ENCODE measurements at places on chromosomes 2 and 18.

- DNase-seq: no peak
These were observed 23.7 kb upstream of the NR4A2 start for GRCh38 chr2:156356014-156356754.

DNA sequence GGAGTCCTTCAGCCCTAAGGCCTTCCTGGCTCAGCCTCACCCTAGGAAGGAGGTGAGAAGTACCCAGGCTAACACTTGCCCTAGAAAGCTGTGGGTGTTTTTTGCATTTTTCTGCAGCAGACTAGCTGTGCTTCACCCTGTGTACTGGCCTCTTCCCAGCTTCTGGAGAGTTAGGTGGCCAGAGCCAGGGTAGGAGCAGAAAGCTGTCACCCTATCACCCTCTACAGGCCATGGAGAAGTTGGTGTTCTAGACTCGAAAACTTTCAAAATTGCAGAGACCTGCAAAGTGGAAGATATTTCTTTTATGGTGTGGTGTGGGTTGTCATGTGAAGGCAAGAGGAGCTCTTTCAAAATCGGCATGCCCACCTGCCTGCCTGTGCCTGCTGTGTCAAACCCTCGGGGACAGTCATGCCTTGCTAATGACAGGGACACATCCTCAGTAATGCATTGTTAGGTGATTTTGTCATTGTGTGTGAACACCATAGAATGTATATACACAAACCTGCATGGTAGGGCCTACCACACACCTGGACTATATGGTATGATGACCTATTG lies 29.8 kb downstream of the EHD3 start:
- DNase-seq: no peak

DNA sequence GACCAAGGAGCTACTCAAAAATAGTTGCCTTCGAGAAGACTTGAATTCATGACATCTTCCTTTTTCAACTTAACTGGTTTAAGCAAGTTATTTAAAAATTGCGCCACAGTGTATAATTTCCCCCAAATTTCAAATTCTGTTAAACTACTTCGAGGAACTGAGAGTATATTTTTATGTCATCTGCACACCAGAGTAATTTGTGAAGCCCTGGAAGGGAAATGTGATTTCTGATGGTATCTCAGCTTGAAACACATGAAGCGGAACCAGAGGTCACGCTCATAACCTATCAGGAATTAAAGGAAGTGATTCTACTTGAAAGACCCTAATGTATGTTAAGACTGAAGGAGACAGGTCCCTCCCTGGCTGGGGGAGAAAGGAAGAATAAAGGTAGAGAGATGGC lies 33.9 kb upstream of the DARS1 start:
- no peak for DNase-seq

DNA sequence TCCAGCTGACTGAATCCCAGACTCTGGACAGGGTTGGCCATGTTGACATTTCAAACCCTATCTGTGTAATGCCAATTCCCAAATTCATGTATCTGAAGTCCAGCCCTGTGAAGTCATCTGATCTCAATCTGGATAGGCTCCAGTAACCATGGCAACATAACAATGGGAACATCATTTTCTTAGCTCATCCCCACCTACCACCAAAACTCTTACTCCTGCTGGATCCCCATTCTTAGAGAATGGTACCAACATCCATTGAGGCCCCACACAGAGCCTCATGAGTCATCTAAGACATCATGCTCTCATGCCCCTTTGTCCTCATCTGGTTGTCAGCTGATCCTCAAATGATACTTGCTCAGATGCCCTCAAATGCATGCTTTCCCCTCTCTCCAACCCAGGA lies 58.9 kb upstream of the TEX51 start:
- DNase-seq: no peak

DNA sequence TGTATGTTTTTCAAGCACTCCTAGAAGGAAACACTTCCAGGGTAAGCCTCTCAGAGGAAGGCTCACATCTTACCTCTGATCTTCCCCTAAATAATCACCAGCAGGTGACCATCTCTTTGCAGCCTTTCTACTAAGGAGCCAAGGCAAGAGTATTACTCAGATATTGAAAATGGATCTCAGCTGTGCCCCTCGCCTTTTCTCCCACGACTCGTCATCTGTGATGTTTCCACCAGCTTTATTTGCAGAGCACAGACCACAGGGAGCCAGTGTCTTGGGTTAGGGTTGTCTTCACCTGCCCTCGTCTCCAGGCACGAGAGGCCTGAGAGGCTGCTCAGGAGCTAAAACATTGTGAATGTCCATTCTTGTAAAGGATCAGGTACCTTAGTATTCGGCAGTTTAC lies 16.9 kb upstream of the SCLY start:
- no peak for DNase-seq

- DNase-seq: no peak
These were observed 244.8 kb upstream of the SLC14A2 start for GRCh38 chr18:45370255-45371010.

GRCh38 chr2:197871780-197872456 lies 67.5 kb downstream of the PLCL1 start:
- DNase-seq: no peak

DNA sequence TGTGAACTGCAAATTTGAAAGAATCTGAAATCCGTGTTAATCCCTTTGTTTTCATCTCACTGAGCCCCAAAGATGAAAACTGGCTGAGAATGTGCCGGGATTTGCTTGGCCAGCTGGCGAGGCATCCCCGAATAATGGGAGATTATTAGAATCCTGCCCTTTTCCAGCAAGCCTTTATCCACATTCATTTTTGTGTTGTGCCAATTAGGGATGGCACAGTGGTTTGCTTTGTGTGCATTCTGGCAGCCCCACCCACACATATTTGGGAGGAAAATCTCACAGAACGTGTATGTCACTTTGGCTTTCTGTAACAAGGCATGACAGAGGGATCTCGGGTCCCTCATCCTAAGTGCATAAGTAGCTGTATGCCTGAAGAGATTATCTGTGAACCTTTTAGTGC lies 405.8 kb upstream of the FAM98A start:
- no peak for DNase-seq

DNA sequence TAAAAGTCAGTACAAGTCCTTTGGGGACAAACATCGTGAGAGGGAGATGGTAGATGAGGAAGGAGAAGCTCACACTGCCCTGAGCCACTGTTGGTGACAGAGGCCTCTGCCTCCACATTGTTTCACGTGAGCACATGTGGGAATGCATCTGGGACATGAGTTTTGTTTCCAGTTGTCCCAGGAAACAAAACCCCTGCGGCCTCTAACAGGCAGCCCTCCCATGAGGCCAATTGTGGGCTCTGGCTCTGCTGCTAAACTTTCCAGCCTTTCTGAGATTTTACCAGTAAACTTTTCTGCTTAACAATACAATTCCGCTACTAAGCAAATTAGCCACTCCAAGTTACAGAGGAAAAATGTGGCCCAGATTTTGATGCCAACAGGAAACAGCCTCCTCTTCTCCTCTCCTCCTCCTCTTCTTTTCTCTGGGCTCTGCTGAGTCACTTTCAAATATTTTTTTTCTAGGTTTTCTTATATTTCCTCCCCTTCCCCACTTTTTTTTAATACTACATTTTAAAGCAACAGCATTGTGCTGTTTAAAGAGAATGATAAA lies 23.4 kb upstream of the LRRC30 start:
- no peak for DNase-seq

DNA sequence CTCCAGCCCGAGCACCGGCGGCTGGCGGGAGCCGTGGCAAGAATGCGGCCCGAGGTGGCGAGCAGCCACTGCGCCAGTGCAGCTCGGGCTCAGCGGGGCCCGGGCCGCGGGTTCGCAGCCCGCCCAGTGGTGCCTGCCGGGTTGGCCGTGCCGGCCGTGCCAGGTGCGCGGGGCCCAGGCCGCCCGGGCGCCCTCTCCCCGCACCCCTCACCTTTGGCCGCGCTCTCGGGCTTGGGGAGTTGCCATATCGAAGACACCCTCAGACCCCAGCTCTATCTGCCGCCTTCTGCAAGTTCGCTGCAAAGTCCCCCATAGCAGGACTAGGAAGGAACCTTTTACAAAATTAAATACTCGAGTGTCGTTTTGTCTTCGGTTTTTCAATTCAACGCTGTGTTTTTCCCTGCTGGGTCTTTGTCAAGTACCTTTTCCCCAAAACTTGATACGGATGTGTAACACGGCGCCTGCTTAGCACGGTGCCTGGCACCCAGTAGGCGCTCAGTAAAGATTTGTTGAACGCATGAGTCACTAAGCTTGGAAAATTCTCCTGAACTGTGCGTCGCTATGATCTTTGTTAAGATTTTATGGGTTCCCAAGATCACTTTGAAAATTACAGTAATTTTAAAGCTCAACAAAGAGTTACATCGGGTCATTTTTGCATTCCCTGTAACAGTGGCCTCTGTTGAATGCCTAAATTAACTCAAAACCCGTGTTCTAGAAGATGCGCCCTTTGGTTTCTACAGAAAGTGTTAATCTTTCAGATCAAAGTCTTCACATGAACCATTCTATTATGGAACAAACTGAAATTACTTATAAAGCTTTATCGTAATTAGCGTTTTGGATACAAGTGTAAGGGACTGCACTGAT lies 750 bp downstream of the STRADB start:
- DNase-seq: no peak

GRCh38 chr18:46283268-46283667 lies 179.1 kb downstream of the HAUS1 start:
- DNase-seq: no peak

DNA sequence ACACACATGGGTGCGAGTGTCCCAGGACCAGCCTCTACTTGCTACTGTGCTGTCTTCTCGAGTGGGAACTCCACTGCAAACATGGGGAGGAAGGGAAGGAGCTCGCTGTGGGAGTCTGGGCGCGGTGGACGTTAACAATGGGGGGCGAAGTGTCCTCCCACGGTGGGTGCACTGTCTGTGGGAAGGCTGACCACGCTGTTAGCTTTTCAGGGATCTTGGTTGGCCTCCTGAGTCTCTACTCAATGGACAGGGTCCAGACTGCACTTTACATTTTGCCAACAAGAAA lies 146.7 kb downstream of the MBP start:
- DNase-seq: no peak

DNA sequence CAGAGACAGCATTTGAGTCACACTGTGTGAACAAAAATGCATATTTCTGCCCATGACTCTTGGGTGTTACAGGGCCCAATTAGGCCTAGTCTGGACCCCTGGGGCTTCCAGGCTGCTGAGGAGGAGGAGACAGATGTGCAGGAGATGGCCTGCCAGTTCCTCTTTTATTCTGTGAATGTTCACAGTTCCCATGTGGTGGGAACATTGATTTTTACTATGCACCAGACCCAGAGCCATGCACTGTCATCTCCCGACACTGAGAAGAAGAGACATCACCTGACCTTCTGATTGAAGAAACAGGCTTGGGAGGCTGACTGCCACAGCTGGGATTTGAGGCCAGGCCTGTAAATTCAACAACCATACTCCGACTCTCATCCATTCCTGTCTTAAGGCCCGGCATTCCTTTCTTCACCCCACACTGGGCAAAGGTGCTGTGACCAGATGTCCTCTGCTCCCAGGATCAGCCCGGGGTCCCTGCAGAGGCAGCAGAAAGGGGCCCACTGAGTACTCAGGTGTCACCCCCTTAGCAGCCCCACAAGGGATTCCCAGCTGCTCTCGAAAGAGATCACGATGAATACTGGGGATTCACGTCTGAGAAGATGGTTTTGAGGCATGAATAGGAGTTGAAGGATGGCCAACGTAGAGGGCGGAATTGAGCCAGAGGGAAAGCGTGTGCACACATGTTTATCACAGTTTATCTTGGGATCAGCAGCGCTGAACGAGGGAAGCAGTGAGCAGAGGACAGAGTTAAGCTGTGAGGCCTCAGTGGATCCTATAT lies 3.6 kb upstream of the TFCP2L1 start:
- no peak for DNase-seq

All from NCI-H187 (cell line).